Fibroblast of skin of left quadriceps (primary cell): ENCODE measurements at places on chromosomes 4 and X.
A peak's percentile ranks its signal among the peaks of the same experiment; 100 is the strongest.

GRCh38 chr4:149409146-149409545 is 406.5 kb downstream of the IQCM start:
- DNase-seq = peak; percentile 20

- no peak for DNase-seq
Measured at GRCh38 chr4:103449296-103450023, 251.3 kb upstream of the CENPE start.

GRCh38 chr4:13821522-13821921 is 194.0 kb upstream of the BOD1L1 start:
- DNase-seq = no peak

- no peak for DNase-seq
Measured at GRCh38 chrX:75038925-75039324, 113.7 kb upstream of the NEXMIF start.

- peak; percentile 2 for DNase-seq
Measured at GRCh38 chrX:107894038-107894437, 68.4 kb downstream of the MID2 start.

DNA sequence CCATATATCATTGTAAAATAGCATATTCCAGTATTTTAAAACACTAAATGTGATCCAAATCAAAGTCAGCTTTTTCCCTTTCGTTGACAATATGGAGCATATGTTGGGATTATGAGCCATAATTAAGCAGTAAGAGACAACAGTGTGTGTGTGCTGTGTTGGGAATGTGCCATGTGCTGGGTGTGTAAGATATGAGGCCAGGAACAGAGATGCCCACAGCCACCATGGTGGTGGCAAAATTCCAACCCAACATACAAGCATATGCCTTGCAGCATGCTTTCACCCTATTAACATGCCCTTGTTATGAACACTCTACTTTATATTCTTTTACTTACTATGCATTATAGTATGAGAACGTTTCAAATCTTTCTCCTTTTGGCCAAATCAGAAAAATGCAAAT is 1560.4 kb upstream of the TENM3 start:
- no peak for DNase-seq

DNA sequence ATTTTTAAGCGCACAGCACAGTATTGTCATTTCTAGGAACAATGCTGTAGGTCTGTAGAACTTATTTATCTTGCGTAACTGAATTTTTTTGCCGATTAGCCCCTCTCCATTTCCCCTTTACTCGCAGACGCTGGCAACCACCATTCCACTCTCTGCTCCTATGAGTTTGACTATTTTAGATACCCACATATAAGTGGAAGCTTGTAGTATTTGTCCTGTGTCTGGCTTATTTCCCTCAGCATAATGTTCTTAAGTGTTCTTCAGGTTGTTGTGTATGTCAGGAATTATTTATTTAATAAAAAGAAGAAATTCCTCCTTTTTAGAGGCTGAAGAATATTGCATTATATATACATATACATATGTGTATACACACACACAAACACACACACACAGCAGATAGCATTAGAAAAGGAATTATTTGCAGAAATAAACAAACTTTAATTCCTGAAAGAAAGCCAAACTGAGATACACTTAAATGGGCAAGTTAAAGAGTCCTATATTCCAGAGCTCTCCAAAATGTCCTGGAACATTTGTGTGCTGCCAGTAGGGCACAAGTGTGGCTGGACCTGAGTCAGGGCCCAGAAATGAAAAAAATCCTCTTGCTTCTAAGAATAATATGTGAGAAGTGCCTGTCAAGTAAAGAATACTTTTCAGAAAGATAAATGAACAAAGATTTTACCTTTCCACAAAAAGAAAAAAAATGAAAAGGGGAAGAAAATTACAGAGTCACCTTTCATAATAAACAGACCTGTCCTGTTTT is 4.5 kb upstream of the ZNF330 start:
- no peak for DNase-seq

DNA sequence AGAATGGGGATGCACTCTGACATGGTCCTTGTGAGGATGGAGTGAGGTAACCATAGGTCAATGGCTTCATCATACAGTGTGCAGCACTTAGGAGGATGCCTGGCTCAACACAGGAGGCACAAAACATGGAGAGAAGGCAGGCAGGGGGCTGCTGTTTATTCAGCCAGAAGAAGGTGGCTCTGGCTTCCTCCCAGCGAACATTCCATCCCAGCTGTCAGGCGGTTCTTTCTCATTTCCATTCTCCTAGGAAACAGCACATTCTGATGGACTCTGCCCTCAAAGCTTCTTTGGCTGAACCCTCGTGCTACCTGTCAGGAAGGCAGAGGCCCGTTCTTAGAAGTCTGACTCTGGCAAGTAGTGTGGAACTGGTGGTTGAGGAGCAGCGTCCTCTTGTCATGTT is 18.6 kb downstream of the STK32B start:
- no peak for DNase-seq

DNA sequence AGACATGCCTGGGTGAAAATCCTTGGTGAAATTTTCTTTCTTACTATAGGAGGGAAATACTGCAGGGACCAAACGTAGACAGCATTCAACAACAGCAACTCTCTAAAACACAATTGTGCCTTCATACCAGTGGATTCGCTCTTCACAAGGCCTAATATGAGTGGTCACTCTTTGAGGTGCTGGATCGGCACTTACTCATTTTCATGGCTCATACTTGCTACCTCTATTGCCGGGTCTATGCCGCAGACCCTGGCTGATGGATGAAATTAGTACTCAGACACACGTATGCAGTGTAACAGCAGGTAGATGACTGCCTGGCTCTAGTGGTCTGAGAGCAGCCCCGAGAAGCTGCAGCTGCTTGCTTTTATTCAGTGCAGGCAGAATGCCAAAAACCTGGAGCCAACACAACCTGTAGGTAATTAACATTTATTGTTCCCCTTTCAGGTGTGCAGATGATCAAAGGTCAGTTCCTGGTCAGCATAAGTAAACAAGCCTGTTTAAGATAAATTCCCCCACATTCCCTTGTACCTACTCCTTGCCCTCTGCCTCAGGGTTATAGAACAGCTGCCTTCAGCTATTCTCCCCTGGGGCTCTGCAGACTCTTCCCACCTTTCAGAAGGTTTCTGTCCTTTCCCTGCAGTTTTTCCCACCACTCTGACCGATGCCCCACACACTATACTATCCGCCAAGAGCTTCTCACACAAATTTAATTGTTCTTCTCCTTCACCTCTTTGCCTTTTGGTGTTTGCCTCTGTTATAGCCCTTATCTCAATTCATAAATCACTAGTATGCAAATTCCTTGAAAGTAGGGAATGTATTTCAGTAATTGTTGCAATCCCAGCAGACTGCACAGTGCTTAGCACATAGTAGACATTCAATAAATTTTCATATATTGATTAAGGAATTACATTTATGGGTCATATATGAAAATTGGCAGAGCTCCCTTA is 210.0 kb downstream of the SPANXN3 start:
- DNase-seq = no peak

- no peak for DNase-seq
Measured at GRCh38 chrX:153973127-153974002, 811 bp downstream of the TMEM187 start.

- DNase-seq = peak; percentile 7
Measured at GRCh38 chr4:149441338-149441737, 374.3 kb downstream of the IQCM start.

GRCh38 chrX:23052324-23052723 is 52.6 kb downstream of the DDX53 start:
- no peak for DNase-seq

DNA sequence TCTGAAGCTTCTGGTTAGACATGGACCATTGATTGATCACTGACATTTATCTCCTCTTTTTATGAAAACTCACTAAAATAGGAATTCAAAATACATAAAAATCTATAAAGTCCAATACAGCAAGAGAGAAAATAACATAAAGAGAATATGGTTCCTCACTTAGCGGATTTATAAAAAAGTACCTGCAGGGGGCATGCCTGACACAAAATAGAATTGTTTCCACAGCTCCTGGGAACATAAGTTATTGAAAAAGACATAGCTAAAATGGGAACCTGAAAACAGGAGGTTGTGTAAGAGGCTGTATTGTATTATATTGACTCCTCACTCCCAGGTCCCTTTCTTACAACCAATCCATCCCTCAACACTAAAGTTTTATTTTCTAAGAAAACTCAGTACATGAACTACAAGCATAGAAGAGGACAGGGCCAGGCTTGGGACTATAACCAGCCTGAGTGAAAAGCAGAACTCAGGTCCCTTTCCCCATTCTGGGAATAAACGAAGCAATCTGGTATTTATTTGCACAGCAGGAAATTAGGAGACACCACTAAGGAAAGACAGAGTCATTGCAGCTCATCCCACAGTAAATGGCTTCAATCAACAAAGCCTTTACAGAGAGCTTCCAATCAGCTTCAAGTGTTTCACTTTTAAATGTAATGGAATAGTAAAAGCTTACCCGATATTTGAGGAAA is 121.1 kb upstream of the NDST4 start:
- no peak for DNase-seq

DNA sequence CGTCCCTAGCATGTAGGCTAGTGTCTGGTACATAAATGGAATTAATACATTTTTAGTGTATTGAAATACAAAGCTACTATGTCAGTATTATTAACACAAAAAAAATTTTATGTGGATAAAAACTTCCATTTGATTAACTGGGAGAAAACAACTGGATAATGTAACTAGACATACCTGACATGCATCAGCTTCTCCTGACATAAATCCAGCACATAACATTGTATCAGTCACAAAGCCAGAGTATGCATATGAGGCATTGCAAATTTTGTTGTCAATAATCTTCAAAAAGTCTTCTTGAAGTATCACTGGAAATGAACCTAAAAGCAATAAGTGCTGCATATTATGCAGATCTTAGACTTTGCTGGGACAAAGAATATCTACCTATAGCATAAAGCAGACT is 16.9 kb downstream of the TMPRSS11B start:
- no peak for DNase-seq

- no peak for DNase-seq
Measured at GRCh38 chr4:7698584-7698983, 241.1 kb downstream of the AFAP1 start.

GRCh38 chr4:151263455-151263854 is 13.5 kb upstream of the PRSS48 start:
- DNase-seq = no peak

GRCh38 chr4:95949136-95949765 is 109.4 kb downstream of the PDHA2 start:
- no peak for DNase-seq

DNA sequence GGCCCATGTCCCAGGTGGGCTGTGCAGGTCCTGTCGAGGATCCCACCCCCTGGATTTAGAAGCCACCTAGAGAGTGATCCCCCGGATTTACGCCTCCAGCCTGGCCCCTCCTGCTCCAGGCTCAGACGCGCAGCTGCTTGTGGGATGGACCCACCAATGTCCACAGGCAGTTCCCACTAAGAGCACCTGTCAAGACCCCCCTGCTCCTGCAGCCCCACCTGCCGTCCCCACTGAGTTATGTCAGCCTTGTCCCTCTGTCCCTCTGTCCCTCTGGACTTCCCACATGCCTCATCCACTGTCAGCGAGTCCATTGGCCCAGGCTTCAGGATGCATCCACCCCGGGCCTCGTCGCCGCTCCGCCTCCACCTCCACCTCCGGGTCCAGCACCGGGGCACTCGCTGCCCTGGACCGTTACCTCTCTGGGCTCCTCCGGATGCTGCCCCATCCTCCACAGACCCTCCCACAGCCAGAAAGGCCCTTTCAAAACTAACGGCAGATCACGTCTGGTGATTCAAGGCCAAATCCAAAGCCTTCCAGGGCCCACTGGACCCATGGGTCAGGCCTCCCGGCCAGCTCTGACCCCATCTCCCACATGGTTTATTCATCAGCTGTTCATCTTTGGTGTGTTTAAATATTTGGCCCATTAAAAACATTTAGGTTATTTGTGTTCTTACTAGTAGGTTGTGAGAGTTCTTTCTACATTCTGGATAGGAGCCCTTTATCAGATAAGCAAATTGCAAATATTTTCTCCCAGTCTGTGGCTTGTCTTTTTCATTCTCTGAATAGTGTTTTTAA is 28.3 kb downstream of the HTRA3 start:
- DNase-seq = no peak

DNA sequence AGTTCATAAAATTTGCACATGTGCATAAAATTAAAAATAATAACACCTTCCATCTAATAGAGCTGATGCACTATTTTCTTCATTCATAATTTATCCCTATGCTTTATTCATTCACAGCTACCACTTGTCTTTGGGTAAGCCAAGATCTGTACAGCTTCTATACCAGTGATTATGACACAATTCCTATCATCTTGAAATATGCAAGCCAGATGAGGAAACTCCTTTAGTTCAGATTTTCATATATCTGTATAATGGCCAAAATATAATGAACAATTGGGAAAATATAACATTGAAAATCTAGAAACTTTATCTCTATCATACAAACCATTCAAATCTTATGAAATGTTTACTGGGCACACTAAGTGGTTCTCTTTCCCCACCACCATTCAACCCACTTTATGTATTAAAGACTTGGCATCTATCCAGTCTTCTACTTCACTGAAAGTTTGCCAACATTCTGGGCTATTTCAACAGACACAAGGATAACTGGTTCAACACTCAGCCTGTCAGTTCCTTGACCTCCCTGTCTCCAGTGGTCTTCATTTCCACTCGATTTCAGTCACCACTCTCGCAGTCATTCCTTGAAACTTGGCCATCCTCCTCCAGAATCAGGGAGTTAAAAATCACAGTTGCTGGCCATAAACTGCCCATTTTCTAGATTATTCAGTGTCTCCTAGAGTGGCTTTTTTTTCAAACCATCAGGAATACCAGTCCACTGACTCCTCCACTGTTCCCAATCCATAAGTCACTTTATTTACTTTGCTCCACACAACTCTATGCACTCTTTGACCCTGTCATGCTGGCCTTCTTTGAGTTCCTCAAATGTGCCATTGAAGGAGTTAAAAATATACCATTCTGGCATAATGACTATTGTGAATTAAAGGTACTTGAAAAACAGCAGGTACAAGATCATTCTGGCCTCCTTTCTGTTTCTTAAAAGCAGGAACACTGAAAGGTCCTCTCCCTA is 85.5 kb downstream of the CAMK2D start:
- DNase-seq = no peak

- no peak for DNase-seq
Measured at GRCh38 chr4:34731070-34731469, 1513.2 kb downstream of the ARAP2 start.

- DNase-seq = no peak
Measured at GRCh38 chrX:107742700-107743191, 32.8 kb downstream of the TSC22D3 start.

- DNase-seq = no peak
Measured at GRCh38 chr4:4641254-4641653, 99.4 kb upstream of the STX18 start.

- DNase-seq = peak; percentile 80
Measured at GRCh38 chr4:5371415-5372190, 320.3 kb downstream of the STK32B start.
